Activated CD4-positive, alpha-beta T cell treated with anti-CD3 and anti-CD28 coated beads, Interleukin-2, amount 50 U/mL, for 16 hours (primary cell): ENCODE measurements at places on chromosomes 3 and 15.

- DNase-seq: no peak
These were observed 761.4 kb downstream of the NAALADL2 start for GRCh38 chr3:175620532-175620931.

- no peak for DNase-seq
These were observed 18.2 kb upstream of the BCL2A1 start for GRCh38 chr15:79989183-79989582.

DNA sequence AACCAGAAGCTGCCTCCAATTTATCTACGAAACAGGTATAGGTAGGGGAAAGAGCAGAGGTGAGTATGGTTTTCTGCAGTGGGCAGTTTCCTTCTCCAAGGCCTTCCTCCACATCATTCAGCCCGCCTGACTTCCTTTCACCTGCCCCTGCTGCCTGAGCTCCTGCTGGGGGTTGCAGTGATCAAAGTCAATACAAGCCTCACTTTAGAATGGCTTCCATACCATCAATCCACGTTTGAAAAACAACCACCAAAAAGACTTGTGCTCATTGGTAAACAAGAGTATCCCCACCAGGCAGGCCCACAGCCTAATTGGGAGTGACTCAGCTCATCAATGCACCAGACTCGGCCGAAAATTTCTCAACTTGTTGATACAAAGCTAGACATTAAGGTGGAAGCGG, 159.9 kb downstream of the MAGI1 start:
- no peak for DNase-seq

- no peak for DNase-seq
These were observed 9.2 kb downstream of the ACAA1 start for GRCh38 chr3:38127611-38128302.

- DNase-seq: no peak
These were observed 38.8 kb downstream of the NBEAL2 start for GRCh38 chr3:47018269-47018611.

DNA sequence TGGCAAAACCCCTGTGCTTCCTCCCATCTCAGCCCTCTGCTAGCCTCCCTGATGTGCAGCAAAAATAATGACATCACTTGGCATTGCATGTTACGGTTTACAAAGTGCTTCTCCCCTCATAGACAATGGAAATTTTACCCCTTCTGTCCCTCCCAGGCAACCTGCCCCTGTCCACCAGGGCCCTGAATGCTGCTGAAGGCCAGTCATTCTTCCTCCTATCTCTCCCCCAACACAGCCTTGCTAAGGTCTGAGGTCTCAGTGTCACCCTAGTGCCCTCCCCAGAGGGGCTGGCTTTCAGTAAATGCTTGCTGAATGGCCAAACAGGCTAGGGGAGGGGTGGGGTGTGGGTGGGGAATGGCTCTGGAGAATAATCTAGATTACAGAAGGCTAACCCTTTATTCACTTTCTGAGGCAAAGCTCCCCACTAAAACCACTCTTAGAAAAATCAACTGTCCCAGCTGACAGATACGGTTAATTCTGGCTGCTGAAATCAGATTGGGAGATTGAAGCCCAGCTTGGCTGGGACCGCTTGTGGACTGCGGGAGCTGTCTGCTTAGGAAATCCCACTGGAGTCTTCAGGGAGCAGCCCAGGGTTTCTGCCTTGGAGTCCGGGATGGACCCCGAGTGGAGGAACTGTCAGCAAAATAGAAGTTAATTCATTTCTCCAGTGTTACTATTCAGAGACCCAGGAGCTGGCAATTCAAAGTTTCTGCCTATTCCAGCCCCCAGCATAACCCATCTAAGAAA, 22.9 kb downstream of the ANP32A start:
- DNase-seq: peak; percentile 45

- no peak for DNase-seq
These were observed 1.8 kb downstream of the LIMD1 start for GRCh38 chr3:45596290-45596791.

GRCh38 chr3:49805367-49805782, 2.3 kb downstream of the INKA1 start:
- no peak for DNase-seq

- no peak for DNase-seq
These were observed 406.8 kb downstream of the MCTP2 start for GRCh38 chr15:94638183-94638582.

GRCh38 chr3:178491751-178492150, 44.5 kb upstream of the KCNMB2 start:
- no peak for DNase-seq

DNA sequence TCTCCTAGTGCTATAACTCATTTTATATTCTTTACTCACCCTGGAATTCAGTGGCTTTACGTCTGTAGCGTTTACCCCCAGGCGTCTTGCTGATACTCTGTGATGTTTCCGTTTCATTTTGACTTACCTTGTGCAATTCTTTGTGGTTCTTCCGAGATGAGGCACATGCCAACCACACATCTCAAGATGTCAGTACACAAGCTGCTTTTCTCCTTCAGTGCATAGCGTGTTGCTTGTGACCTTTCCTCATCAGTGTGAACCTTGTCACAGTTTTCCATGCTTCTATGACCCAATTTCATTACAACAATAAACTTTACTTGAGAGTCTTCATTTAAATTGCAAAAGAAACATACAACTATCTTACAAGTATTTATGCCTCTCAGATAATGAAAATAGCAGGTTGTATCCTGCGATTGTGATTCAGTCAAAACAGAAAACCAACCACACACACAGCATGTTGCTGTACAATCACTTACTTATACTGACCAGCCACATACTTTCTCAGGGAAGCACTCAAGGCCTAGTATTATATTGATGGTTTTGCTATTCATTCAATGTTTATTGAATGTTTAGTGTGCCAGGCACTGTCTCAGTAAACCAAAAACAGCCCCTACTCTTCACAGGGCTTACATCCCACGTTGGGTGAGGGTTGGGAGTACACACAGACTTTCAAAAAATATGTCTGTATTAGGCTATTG, 4.6 kb upstream of the TBL1XR1 start:
- DNase-seq: peak; percentile 93

DNA sequence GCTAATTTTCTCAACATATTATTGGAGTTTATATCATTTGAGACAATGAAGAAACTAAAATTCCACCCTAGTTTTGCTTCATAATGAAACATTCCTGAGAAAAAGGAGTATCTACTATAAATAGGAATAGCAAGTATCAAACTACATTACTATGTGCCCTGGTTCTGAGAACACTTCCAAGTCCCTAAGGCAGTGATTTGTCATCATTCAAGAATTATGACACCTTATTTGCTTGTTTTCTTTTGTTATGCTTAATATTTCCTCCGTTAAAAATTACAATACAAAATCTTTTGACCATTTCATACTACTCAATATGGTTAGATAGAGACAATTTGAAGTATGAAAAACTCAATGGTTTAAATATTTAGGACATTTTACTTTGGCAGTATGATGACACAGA, 707.8 kb upstream of the GOLIM4 start:
- no peak for DNase-seq

DNA sequence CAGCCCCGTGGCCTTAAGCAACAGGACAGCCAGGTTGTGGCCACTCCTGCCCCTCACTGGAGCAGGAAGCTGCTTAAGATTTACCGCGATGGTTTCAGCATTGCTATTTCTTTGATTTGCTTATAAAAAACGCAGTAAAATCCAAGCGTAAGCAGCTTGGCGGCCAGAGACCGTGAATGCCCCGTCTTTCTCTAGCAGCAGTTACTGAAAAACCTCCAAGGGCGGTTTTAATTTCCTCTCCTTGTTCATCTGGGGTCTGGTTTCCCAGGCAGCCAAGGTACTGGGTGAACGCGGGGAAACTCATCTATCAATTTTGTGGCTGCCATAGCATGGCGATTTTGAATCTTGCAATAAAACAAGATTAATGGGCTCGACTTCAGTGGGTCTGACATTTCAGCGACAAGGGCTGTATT, 130.3 kb downstream of the MINAR1 start:
- no peak for DNase-seq

DNA sequence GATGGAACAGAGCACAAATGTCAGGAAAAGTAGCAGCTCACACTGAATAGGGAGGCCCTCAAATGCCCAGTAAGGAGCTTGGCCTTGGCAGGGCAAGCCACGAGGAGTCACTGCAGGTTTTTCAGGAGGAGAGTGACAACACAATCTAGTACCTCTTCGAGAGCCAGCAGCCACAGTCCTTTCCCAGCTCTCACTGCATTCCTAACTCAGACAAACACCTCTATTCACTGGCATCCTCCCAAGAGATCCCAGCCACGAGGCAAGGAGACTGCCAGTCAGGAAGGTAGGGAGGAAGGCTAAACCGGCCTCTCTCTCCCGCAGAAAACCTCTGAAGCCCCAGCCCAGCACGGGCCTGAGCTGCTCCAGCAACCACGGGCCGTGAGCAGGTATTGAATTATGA, 146.0 kb upstream of the SMAD3 start:
- DNase-seq: no peak
